Stimulated activated CD8-positive, alpha-beta memory T cell treated with anti-CD3 and anti-CD28 coated beads, Interleukin-15, amount 100 ng/mL, for 4 hours (primary cell): ENCODE measurements at places on chromosomes 3 and 15.

- no peak for DNase-seq
These were observed 7.4 kb downstream of the CISH start for GRCh38 chr3:50604110-50604621.

- no peak for DNase-seq
These were observed 291.0 kb upstream of the CHRM5 start for GRCh38 chr15:33677238-33677830.

GRCh38 chr3:13538520-13539291, 10.2 kb upstream of the FBLN2 start:
- DNase-seq, result no peak

GRCh38 chr15:100338247-100338646, 3.5 kb downstream of the ADAMTS17 start:
- no peak for DNase-seq

GRCh38 chr15:33074942-33075341, 119.6 kb downstream of the FMN1 start:
- DNase-seq, result no peak

DNA sequence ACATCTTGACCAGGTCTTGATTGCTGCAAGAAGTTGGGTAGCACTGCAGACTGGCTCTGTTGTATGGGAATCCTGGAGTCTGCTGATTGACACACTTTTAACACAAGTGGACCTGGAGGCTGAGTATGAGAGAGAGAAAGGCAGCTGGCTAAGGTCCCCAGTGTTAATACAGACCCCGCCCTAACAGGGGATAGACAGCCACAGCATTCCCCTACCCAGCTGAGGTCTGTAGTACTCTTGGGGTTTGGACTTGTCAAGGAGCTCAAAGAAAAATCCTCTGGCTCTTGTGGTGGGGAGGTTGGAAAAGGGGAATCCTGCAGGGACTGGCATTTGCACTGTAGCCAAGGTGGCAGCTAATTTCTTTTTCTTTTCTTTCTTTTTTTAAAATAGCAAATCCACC, 192.7 kb downstream of the ZNF621 start:
- no peak for DNase-seq

DNA sequence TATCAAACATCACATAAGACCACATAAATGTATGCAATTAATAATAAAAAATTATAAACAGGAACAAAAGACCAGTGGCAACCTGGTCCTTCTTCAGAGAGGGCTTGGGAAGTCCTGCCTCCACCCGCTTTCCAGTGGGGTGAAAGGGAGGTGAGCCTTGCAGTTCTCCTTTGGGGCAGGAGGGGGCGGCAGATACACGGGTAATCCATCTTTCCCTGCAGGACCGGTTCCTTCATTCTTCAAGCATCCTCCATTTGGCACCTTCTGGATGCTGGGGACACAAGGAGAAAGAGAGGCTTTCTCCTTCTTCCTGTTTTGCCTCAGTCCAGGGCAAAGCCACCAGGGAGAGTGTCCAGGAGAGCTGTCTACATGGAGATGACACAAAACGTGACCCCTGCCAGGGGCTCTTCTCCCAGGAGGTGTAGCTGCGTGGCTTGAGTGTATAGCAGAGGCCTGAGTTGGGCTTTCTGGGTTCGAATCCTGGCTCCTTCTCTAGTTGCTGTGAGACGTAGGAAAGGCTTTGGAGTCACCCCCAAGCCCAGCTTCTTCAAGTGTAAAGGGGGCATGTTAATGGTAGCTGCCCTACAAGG, 23.2 kb downstream of the RPLP1 start:
- DNase-seq, result peak; percentile 41

- DNase-seq, result no peak
These were observed 176.1 kb upstream of the FRMD4B start for GRCh38 chr3:69562020-69562419.

DNA sequence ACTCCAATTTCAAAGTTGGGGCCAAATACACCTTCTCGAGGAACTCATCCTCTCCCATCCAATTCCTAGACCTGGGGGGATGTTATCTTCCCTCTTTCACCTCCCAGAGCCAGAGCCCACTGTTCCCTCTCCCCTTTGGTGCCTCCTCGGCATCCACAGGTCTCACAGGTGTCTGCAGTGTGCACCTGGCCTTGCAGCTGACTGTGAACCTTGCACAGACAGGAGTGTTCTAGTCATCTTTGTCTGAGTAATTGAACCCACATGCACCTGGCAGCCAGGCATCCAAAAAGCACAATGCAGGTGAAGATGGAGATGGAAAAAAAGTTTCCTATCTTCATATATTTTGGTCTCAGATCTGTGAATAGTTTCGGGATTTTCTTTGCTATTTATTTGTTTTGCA, 30.8 kb downstream of the PCOLCE2 start:
- DNase-seq, result no peak

DNA sequence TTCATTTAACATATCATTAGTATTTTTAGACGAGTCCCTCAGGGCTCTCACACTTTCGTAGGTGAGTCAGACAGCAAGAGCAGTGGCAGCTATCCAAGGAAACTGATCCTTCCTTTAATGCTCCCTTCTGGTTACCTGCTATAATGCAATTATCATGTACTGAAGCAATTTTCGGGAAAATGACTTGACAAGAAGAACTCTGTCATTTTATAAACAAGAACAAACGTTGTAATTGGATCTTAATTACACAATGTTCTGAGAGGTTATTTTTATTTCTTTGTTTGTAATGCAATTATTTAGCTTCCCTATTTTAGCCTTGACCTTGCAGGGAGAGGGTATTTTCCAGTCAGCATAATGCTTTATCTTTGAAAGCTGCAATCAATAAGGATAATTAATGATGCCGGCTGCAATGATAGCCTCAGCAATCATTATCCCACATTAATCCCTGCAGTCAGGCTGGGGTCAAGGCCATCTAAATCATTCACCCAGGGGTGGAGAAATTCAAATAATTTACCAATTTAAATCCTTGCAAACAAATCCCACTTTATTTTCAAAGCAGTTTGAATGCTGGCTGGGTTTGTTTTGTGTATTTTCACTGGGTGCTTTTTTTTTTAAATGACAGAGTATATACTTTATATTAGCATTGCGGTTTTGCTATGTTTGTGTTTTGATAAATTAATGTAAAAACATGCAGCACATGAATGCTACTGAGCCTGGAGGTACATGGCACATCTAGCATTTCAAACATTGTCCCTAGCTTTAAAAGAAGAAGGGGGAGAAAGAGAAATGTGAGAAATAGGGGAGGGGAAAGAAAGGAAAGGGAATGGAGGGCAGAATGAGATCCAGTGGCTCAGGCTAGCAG, 249.9 kb downstream of the SHOX2 start:
- DNase-seq, result no peak

- DNase-seq, result no peak
These were observed 78.0 kb downstream of the ALCAM start for GRCh38 chr3:105444725-105445124.

DNA sequence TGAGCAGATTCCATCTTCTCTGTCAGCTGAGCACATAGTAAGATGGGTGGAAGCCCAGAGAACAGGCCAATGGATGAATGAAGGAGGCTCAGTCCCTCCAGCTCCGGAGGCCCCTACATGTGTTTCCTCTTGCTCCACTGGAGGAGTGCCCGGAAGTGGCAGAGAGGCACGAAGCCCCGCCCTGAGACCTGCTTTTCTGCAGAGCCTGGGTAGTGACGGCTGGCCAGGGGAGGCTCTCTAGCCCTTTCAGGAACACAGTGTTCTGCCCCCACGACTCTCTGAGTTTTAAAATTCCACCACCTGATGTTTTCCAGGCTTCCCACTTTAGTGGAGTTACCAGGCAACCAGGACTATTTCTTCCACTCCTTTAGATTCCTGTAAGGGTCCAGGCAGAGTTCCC, 149.4 kb upstream of the SLC6A11 start:
- DNase-seq, result no peak

- no peak for DNase-seq
These were observed 14.3 kb downstream of the RHOA start for GRCh38 chr3:49397470-49397869.

- no peak for DNase-seq
These were observed 546 bp downstream of the TRIM59 start for GRCh38 chr3:160448845-160449635.

DNA sequence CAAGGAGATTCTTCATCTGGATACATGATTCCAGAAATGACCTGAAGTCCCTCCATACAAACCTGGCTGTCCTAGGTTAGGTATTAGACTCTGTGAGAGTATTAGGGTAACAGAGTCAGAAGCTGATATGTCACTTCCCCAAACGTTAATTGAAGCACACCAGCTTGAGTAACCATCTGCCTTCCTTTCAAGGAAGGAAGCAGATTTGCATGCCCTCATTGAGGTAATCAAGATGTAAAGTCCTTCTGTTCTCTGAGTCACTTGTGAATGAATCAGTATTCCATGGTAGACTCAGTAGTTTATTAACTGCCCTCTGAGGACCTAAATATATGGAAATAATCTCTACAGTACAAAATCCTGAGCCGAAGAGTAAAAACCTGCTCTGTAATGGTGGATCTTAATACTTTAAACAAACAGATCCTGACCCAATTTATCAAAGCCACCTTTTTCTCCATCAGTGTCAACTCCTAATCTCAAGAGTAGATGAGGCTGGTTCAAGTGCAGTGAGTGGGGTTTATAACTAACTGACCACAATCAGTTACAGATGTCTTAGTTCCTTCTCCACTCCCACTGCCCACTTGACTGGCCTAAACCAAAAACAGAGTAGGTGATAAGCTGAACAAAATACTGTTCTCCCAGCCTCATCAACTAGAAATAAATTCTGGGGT, 246.2 kb upstream of the CHRM5 start:
- DNase-seq, result no peak

- DNase-seq, result no peak
These were observed 43.8 kb downstream of the IFT122 start for GRCh38 chr3:129483870-129484269.

DNA sequence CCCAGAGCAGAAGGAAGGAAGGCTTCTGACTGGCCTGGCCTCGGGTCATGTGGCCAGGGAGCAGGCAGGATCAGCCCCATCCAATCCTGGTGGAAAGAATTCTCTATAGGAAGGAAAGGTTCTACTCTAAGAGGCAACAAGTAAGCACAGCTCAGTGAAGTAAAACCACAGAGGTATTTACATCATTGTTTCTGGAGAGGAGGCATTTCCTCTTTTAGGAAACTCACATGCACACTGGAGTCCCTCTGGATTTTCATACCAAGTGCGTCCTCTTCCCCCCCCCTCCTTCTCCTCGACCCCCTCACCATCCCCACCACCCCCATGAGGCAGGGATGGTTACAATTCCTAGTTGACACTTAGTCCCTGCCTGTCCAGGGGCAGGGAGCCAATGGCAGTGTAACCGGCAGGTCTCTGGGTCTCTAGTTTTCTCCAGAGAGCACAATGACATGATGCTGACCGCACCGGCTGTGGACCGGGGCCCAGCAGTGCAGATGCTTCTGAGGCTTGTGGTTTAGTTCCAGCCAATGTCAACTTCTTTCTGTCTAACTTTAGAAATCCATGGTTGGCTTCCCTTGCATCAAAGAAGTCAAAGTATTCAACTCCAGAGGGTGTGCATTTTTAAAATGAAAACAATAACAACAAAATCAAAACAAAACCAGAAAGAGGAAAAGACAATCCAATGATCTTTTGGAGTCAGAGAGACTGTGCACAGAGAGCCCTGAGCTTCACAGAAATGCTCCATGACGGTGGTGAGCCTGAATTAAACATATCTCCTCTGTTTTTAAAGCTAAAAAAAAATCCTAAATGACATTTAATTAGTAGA, 230.3 kb upstream of the TLE3 start:
- DNase-seq, result no peak

DNA sequence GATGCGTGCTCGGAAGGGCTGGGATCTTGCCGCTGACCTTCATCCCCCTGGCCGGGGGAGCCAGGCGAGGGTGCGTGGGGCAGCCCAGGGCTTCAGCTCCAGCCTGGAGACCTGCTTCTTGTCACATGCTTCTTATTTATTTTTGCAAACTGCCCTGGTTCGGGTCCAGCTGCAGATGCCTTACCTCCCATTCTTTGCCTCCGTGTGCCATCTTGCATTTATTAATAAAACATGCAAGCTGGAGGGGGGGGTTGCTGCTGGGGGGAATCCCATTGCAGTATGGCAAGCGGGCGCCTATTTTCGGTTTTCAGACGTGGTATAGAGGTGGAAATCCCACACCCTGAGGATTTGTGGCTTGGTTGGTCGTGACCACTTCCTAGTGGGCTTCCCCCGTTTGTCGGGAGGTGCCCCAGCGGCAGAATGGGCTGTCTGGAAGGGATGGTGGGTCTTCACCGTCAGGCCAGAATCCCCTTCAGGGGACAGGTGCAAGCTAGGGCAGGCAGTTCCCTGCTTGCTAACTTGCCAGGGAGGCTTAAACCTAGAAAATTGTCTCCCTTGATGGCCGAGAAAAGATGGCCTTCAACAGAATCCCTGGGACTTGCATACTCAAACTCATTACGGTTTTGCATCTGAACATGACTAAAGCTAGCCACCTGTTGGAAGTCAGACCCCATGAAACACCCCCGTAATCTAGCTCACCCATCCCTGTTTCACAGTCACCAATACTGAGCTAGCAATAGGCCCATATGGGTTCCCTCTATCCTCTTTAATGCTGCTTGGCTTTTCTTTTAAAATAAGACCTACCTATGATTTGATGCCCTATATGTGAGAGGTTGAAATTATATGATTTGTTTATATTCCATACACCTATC, 569 bp downstream of the TMEM266 start:
- no peak for DNase-seq

- no peak for DNase-seq
These were observed 22.4 kb downstream of the PLA2G4F start for GRCh38 chr15:42133886-42134502.

GRCh38 chr3:141523615-141524375, 37.0 kb downstream of the RASA2 start:
- no peak for DNase-seq

- DNase-seq, result no peak
These were observed 124.9 kb downstream of the TMEM266 start for GRCh38 chr15:76184650-76185035.

DNA sequence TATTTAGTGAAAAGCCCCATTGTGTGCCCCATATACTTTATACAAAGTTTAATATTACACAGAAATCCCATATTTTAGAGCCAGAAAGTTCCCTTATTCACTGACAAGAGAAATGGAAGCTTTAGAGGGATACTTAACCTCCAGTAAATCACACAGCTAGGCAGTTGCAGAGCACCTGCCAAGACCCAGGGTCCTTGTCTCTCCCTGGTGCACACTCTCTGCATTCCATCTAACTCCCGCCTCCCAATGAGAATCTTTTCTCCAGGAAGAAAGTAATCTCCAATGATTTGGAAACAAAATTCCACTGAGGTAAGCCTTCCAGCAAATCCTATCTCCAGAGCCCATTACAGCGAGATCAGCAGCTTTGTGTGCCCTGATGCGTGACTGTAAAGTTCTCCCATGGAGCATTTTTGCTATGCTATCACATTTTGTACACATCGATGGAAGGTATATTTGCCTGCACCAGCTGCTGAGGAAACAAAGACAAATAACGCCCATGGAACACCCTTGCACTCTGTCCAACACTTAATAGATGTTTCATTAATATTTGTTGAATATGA, 41.4 kb downstream of the ULK4 start:
- DNase-seq, result no peak

- no peak for DNase-seq
These were observed 441.3 kb upstream of the THBS1 start for GRCh38 chr15:39139431-39140059.
